NCI-H187 treated with DMSO at 0.1 percent for 48 hours (cell line): ENCODE measurements at places on chromosomes 6 and 20.

GRCh38 chr6:130381012-130381411 is 15.2 kb downstream of the TMEM200A start:
- no peak for DNase-seq

DNA sequence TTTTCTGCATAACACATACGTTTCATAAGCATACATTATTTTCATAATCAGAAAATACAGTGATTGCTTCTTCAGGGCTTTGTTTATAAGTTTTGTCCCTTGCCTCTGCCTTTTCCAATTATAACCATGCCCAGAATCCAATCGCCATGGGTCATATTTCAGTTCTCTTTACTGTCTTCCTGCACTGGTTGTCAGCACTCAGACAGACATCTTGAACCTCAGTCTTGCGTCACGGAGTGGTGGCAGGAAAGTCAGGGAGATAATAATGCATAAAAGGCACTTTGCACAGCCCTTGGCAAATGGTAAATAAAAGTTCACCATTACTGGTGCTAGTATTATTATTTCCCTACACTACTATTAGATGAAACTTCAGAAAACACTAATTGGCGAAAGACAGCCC is 7.2 kb downstream of the KIF16B start:
- DNase-seq, result no peak

DNA sequence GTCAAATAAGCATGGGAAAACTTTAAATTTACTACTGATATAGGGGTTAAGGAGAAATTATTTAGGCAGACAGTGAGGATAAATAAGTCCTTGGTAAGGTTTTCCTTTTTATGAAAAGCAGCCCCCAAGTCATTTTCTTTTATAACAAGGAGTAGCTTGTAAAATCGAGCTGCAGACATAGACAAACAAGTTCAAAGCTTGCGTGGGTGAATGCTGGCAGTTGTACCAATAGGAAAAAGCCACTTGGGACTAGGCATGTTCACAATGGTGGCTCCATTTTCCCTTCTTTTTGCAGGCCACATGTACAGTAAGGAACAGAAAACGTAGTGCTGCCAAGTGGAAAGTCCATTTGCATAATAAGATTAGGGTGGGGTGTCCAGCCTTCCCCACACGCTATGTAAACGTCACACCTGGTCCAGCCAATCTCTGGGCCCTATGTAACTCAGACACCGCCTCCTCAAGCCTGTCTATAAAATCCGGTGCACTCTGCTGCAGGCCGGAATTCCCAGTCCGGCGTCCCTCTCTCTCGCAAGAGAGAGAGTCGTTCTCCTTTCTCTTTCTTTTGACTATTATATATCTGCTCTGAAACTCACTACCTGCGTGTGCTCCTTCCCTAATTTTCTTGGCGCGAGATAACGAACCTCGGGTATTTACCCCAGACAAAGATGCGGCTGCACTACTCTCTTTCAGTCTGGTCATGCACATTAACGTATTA is 217.1 kb upstream of the MAN1A1 start:
- no peak for DNase-seq

DNA sequence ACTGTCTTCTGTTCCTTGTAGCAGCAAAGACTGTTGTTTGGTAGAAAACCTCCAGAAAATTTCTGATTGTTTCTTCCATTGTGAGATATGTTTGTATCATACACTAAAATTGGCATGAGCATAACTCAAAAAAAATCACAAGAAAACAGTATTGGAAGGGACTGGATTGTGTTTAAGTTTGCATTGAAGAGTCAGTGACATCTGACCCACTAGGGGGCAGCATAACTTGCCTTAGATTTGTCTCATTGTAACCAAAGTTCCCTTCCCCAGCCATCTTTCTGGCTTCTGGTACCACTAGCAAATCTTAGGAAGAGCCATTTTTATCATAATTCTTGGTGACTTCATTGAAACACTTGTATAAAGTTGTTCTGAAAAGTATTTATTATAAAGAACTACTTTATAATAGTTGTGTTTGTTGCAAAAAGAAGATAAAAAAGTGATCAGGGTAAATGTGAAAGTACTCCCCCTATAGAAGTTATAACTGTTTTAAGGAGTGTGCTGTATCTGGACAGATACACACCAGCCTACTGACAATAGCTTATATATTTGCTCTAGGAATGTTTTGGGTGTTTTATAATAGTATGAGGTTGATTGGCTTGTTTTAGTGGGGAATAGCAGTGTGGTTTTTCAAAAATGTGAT is 7.7 kb downstream of the CSTF1 start:
- no peak for DNase-seq

DNA sequence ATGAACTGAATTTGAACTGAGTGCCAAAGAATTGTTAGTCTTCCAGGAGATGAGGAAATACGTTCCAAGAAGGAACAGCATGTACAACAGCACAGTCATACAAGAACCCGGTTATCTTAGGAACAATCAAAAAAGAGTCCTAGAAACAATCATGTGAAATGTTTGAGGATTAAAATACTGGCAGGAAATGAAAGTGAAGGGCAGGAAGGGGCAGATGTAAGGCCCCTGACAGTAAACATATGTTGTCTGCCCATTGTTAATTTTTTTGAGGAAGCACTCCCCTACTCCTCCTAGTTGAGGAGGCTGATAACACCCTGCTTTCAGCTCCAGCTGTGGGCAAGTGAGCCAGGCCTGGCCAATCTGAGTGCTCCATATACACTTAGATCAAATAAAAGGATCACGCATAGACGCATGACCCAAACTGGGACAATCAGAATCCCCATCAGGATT is 220.9 kb downstream of the HACE1 start:
- DNase-seq, result no peak

DNA sequence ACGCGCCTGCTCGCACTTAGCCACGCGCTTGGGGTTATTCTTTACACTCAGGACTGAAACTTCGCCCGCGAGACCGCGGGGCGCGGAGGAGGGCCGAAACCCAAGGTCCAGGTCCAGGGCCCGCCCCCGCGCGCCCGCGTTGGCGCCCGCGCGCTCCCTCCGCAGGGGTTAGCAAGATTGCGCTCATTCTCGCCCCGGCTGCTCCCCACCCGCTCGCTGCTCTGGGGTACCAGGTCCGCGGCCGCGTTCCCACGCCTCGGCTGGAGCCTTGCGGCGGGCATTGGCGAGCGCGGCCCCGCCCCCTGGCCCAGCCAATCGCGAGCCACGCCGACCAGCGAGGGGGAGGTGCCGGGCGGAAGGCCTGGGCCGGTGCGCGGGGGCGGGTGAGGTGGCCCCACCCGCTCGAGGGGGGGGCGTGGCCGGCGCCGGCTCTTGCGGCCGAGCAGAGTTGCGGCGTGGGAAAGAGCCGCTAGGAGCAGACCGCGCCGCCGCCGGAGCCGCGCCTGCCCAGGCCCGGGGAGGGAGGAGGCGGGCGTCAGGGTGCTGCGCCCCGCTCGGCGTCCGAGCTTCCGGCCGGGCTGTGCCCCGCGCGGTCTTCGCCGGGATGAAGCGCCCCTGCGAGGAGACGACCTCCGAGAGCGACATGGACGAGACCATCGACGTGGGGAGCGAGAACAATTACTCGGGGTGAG is at the start of gene HEY2:
TSS of gene HEY2 (plus strand) at position 460 of the 692 bp plus-strand sequence. CDS start at position 605, 145 bp downstream.
- peak; percentile 17 for DNase-seq

DNA sequence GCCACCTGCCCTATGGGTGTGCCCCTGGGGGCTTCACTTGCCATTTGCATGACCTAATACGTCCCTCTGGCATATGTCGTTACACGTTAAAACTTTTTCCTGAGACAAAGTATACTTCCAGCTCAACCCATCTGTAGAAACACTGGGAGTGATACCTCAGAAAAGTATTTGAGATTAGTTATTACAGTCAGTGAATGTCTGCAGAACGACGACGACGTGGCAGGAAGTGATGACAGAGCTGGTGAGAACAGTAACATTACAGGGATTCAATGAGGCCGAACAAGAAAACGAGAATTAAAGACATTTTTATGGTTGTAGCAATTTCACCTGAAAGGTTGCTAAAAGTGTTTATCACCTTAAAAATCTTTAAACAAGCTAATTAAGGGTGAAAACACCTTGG is 40.2 kb downstream of the SASH1 start:
- DNase-seq, result no peak

GRCh38 chr20:9363673-9364072 is 150.7 kb upstream of the LAMP5 start:
- DNase-seq, result no peak

GRCh38 chr6:69624944-69625343 is 171.9 kb downstream of the LMBRD1 start:
- no peak for DNase-seq

GRCh38 chr6:87975561-87975960 is 72.1 kb upstream of the SPACA1 start:
- no peak for DNase-seq

DNA sequence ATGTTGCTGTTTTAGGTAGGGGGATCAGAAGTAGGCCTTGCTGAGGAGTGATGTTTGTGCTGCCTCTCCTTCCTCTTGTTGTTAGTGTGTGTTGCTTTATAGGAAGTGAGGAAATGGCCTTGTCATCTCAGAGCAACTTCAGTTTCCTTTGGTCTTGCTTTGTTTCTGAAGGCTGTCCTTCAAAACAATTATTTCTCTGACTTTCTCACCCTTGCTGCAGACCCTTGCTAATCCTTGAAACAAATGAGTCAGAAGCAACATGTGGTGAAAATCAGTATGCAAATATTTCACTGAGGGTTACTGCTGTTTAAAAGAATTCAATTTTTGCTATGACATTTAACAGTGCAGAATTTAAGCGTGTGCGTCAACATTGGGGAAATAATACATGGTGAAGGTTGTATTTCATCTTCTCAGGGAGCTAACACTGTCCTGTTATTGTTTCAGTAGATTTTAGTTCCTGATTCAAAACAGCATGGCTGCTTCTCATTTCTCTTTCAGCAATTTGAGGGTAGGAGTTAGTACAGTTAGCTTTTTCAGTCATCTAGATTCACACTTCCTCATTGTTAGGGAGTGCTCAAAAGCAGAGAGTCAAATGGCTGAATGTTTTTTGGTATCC is 13.8 kb downstream of the RNF144B start:
- DNase-seq, result no peak

- DNase-seq, result no peak
These were observed 6.0 kb downstream of the PARD6B start for GRCh38 chr20:50737352-50737751.

- no peak for DNase-seq
These were observed 8.0 kb downstream of the TP53RK start for GRCh38 chr20:46681032-46681854.

GRCh38 chr6:96007663-96008062 is 8.1 kb upstream of the FUT9 start:
- DNase-seq, result no peak
